ENCODE measurements at places on chromosomes 5 and 9.

GRCh38 chr9:136086213-136086881 lies 8.7 kb downstream of the NACC2 start:
- no peak for DNase-seq

DNA sequence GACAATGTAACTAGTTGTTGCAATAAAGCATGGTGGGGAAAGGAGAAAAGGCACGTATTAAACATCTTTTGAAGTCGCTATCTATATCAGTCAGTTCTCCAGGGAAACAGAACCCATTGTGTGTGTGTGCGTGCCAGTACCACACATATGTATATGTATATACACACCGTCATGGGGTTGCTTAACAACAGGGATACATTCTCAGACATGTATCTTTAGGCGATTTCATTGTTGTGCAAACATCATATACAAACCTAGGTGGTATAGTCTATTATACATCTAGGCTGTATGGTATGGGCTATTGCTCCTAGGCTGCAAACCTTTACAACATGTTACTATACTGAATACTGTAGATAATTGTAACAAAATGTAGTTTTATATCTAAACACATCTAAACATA lies 2.3 kb downstream of the CDKN2B-AS1 start:
- DNase-seq, result no peak

GRCh38 chr9:130871395-130872062 lies 25.1 kb downstream of the QRFP start:
- DNase-seq, result no peak

DNA sequence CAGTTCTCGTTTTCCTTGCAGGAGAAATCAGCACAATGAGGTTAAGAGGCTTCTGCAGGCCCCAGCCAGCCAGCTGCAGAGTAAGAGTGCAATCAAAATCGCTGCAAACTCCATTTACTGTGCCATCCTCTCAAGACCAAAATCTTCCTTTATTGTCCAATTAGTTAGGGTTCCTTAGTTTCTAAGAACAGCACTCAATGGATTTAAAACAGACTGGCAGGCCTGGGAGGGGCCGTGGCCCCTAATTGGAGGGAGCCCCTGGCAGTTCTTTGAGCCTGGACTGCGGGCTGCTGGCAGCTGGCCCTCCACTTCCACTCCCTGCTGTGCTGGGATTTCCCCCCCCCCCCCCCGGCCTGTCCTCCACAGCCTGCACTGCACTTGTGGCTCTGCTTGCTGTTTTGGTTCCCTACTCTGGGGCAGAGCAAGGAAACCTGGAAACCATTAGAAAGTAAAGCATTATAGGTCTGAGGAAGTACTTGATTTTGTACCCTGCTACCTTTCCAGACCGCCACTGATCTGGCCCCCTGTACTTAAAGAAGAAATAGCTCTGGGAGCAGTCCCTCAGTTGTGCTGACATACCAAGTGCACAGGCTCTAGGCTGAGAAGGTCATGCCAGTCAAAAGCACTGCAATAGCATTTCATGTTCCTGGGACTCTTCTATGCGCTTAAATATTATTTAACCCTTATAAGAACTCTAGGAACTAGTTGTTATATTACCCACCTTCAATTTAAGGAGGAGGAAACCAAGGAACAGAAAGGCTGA lies 129.0 kb downstream of the APBA1 start:
- no peak for DNase-seq

DNA sequence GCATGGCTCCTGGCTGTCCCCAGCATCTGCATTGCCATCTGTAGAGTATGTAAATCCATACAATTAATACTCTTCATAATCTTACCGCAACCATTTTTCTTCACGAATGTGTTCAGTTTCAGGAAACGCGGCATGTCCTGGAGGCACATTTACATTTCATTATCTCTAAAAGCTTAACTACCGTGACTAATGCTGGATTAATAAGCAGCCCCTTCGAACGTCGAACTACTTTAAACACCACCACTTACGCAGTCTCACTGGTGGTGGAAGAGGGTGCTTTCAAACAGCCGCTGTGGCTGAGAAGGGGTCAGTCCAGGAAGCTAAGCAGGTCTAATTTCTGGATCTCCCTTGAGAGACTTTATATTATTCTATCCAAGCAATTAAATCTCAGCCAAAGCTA lies 85.6 kb downstream of the C5orf15 start:
- DNase-seq, result no peak

- DNase-seq, result no peak
These were observed 371.9 kb downstream of the CETN3 start for GRCh38 chr5:90037646-90038045.

- DNase-seq, result peak; percentile 18
These were observed at the start of gene GBGT1 for GRCh38 chr9:133163504-133164172. GBGT1 (minus strand) TSS chr9:133163914; CDS start chr9:133162412, 1,502 bp downstream.

DNA sequence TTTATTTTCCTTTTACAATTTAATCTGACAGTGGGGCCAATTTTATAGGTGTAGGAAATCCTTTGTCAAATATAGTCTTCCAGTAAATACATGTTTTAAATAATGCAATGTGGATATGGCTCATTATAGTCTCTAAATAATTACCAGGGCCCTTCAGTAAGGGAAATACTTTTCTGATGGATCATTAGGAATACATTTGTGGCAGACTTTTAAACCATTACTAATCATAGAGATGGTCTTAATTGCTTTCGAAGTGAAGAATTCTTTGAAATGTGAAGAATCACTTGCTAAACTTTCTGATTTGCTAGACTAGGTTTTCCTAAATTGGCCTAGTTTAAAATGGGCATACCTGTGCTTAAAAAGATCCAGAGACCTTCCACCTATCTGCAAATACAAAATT lies 105.6 kb upstream of the ELL2 start:
- no peak for DNase-seq

DNA sequence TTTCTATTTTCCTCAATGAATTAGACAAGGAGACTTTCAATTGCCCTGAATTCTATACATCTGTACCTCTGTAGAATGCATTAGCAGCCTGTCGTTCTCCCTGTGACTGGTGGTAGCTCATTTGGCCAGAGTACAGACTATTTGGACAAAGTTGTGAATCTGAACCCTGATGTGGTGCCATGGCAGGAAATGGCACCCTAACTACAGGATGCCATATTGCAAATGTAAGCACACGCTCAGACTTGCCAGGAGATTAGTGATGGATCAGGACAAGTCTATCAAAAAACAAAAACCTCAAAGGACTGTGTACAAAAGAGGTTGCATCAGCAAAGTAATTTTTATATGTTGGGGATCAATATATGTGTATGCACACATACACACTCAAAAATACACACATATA lies 58.3 kb downstream of the SVEP1 start:
- DNase-seq, result no peak

DNA sequence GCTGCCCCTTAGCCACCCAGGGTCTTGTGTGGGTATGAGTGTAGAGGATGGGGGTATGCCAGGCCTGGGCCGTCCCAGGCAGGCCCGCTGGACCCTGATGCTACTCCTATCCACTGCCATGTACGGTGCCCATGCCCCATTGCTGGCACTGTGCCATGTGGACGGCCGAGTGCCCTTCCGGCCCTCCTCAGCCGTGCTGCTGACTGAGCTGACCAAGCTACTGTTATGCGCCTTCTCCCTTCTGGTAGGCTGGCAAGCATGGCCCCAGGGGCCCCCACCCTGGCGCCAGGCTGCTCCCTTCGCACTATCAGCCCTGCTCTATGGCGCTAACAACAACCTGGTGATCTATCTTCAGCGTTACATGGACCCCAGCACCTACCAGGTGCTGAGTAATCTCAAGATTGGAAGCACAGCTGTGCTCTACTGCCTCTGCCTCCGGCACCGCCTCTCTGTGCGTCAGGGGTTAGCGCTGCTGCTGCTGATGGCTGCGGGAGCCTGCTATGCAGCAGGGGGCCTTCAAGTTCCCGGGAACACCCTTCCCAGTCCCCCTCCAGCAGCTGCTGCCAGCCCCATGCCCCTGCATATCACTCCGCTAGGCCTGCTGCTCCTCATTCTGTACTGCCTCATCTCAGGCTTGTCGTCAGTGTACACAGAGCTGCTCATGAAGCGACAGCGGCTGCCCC lies 2.6 kb downstream of the SLC35A4 start:
- no peak for DNase-seq

DNA sequence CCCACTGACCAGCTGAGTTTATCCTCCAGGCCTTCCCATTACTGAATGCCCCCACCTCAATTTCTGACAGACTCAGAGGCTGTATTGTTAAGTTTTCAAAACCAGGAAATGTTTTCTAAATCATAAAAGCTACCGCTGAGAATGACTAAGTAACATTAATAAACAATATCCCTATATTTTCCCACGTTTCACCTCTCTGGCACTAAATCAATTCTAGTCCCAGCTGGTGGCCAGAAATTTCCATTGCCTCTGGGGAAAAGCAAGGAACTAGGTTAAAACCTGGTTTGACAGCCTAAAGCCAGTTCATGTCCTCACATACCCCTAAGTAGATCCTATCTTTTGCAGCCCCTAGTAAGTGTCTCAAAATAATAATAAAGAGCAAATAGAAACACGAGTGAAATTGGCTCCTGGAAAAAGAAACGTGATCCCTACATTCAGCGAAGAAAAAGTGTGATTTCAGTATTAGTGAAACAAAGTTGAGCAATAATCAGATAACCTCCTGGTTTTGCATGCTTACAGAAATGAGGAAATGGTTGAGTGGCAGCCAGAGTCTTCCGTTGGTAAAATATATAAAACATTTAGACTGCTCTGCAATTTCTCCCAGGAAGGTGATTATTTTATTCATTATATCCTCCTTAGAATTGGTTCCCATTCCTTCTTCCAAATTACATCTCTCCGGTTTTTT lies 110.9 kb downstream of the ESM1 start:
- DNase-seq, result no peak

DNA sequence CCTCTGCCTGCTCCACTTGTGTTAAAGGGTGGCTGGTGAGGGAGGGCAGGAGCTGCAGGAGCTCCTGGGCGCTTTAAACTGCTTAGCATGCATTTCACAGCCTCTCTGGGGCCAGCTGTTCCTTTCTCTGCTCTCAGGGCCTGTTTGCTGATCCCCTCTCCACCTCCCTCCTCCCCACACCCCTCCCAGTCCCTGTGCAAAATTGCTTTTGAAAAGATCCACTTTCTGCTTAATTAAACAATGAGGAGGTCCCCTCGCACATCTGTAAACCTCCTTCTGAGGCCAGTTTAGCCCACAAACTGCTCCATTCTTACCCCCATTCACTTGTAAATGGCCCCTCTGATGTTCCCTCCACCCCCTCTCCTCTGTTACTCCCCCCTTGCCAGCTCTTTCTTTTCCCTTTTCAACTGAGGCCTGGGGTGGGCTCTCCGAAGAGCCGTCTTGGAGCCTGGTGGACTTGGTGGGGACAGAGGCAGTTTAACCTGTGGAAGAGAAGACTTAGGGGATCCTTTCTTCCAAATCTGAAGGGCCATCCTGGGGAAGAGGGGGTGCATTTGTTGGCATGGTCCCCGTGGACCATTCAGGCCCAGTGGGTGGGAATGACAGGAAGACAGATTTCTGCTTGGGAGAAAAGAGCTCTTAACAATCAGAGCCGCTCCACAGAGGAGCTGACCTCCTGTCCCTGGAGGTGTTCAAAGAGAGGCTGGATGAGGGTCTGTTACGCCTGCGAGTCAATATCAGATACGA lies 12.0 kb downstream of the URM1 start:
- no peak for DNase-seq

DNA sequence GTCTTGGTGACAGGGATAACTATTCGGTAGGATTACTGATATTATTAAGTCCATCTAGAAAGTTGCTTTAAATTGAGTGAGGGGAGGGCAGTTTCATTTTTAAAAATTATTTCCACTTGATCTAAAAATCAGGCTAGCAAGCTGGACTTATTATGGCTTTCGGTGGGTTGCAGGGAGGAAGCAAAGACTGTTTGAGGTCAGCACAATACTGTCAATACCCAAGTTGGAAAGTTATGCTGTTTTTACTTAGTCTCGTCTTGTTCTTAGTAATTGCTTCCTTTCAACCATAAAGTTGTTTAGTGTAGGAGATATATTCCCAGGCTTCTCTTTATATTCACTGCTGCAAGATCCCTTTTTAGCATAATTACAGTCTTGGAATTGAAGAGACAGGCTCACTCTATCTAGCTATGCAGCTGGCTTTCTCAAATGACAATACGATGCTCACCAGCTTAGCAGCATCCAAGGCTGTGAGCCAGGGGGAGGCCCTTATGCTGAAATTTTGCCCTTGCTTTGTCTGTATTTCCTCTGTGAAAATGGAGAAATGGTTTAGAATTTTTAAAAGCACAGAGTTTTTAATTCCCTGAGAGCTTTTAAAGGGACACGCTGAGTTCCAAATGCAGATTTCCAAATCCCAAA lies 68.2 kb upstream of the APC start:
- no peak for DNase-seq

- no peak for DNase-seq
These were observed 70.6 kb downstream of the DCP2 start for GRCh38 chr5:113047234-113047633.

- no peak for DNase-seq
These were observed 20.4 kb upstream of the DELE1 start for GRCh38 chr5:141903261-141903660.

GRCh38 chr5:132444841-132445639 lies 45.5 kb downstream of the IRF1 start:
- no peak for DNase-seq

All from stimulated activated CD4-positive, alpha-beta T cell treated with anti-CD3 and anti-CD28 coated beads, Interleukin-15, amount 100 ng/mL, for 1 hour (primary cell).